GM12892 (cell line): ENCODE measurements at places on chromosomes 2 and 18.

DNA sequence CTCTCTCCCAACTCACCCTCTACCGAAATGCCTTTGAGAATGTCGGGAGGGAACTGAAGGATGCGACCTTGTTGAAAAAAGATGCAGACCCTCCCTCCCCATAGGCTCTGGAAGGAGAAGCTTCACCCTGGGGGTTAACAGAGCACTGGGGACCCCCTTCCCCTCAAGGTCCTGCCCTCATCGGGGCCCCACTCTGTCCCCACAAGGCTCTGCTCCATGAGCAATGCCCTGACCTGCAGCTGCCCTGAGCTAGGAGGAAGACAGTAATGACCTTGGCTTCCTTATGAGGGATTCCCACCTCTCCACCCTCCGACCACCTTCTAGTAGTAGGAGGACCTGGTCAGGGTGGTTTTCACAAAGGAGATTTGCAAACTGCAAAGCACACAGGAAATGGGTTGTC, 44.4 kb upstream of the HPCAL1 start:
- DNase-seq: no peak

GRCh38 chr2:241649927-241650326, 12.4 kb downstream of the ATG4B start:
- no peak for DNase-seq

DNA sequence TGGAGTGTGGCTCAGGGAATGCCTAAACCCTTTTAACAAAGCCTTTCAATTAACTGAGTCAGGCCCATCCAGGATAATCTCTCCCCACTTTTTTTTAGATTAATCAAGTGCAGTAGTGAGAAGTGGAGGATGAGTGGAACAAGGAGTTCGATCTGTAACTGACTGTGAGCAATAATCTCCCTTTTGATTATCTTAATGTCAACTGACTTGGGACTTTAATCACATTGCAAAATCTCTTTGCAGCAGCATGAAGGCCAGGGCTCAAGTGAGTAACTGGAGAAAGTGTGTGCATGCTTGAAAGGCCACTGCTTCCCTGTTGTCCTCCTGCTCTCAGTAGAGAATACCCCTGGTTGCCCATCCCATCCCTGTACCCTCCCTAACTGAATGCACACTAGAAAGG, 32.1 kb upstream of the HS6ST1 start:
- DNase-seq: no peak

DNA sequence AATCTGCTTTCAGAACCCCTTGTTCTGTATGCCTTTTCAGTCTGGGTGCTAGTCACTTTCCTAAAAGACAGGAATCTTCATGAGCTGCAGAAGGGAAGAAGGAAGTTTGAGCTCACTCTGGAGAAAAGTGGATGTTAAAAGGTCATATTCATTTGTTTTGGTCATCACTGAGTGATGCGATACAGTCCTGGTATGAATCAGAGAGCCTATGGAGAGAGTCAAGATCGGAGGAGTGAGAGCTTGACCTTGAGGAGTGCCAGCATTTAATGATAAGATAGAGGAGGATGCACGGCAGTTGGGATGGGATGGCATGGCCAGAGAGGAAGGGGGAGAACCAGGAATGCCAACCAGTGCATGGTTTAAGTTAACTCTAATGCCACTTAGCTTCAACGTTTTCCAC, 19.6 kb downstream of the USP39 start:
- DNase-seq: no peak

GRCh38 chr2:134193006-134193405, 60.9 kb upstream of the MGAT5 start:
- DNase-seq: no peak

DNA sequence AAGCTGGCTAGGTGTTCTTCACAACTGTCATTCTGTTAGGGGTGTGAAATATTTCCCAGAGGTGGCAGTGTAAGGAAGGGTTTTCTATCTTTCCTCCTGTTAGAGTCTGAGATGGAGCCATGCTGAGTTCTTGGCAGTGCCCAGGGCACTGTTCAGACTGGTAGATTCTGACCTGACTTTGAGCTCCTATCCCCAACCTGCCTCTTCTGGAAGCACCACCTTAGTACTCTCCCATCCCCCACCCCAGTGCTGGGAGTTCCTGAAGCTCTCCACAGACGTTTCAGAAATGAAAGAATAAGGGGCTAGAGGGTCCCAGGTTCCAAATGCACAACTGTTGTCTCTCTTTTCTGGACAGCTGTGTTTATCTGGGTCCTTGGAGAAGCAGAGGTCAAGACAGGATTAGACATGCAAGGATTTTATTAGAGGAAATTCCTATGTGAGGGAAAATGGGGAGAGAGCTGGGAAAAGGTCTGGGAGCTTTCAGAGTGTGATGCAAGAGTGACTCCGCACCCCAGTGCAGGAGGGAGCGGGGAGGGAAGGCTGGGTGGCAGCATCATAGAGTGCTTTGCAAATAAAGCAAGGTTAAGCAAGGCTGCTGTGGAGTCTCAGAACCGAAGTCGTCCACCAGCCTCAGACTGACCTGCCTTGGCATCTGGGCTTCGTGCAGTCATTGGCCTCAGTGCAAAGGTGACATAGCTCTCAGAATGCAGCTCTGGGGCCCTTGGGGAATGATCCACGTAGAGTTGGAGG, 75.5 kb downstream of the SLC4A3 start:
- DNase-seq: no peak

DNA sequence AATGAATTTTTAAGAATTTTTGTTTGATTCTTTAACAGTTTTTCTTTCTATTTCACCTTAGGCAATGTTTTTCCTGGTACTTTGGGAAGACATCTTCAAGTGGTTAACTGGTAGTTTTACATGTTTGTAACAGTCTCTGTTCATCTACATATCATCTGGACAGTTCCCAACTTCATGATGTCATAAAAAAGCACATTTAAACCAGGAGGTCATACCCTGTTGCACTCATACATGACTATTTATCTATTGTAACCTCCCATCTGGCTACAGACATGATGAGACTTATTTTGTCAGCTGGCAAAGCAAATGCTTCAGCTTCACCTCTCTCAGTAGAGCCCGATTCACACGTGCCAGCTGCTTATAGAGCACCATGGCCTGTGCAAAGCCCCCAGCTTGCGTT, 99.8 kb upstream of the YPEL5 start:
- no peak for DNase-seq

DNA sequence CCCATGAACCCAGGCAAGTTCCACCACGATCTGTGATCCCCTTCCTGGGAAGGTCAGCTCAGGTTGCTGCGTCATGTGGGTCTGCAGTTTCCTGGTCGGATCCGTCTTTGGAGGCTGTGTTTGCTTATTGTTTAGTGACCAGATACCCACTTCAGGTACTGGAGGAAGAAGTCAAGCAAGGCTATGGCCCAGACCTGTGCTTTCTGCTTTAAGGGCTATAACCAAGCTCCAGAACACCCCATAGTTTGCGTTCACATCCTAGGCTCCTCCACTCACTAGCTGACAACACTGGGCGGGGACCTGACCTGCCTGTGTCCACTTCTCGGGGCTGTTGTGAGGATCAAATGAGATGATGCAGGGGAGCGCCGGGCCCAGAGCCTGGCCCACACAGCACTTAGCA, 44.0 kb downstream of the MAL start:
- no peak for DNase-seq

DNA sequence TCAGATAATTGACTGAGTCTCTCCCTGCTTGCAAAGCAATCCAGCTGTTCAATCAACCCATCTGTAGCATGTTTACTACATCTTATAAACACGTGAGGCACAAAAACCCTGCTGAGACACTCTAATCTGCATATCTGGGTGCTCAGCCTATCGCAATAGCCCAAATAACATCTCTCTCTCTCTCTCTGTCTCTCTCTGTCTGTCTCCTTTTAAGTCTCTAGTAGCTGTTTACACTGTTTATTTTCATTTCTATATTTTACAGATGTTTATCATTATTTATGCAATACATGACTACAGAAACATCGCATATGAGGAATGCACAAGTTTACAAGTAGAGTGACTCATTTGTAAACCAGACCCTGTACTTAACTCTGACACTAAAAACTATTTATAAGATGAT, 422.1 kb upstream of the DSEL start:
- no peak for DNase-seq

GRCh38 chr2:25131567-25132298, 36.6 kb downstream of the POMC start:
- DNase-seq: no peak

DNA sequence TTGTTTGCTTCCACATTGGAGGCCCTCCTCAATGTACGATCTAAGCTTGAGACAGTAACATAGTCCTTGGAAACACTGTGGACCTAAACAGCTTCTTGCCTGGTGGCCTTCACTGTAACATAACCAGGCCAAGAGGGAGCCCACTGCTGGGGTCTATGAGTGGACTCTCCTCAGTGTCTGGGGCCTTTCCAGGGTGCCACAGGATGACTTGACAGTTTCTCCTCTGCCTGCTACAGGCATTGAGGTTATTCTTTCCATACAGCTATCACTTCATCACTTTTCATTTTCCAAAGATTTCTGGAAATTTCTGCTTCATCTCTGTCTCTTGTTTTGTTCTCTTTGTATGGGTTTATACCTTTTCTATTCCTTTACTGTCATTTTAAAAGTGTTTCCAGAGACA, 11.3 kb downstream of the SCTR start:
- DNase-seq: no peak

DNA sequence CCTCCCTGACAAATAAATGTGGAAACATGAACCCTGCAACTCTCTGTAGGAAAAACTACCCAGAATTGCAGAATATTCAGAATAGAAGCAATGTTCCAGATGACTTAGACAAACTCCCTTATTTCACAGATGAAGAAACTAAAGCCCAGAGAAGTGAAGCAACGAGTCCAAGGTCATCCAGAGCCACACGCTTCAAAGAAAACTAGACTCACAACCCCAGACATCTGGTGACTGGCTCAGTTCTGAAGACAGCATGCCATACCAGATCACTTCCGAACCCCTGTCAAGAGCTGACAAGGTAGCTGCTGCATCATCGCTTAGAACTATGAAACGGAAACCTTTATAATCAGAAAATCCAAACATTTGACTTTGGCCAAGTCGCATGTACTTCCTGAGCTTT, 101.3 kb downstream of the PID1 start:
- DNase-seq: no peak
